ENCODE measurements at places on chromosomes 13 and 19.

DNA sequence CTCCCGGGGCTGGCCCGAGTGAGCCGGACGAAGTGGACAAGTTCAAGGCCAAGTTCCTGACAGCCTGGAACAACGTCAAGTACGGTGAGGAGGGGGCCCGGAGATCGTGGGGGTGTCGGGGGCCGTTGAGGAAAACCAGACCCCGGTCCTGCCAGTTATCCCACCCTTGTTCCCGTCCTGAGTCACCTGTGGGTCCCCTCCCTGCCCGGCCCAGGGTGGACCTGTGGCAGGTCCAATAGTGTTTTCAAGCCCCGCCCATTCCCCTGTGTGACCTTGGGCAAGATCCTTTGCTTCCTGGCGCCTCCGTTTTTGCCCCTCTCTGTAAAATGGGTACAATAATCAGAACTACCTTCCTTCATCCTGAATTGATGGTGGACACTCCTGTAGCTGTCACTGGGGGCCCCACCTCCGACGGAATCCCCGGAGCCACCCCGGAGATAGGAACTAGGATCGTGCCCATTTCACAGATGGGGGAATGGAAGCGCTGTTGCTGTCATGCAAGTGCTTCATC, 593 bp downstream of the ATG4D start:
- no peak for DNase-seq

DNA sequence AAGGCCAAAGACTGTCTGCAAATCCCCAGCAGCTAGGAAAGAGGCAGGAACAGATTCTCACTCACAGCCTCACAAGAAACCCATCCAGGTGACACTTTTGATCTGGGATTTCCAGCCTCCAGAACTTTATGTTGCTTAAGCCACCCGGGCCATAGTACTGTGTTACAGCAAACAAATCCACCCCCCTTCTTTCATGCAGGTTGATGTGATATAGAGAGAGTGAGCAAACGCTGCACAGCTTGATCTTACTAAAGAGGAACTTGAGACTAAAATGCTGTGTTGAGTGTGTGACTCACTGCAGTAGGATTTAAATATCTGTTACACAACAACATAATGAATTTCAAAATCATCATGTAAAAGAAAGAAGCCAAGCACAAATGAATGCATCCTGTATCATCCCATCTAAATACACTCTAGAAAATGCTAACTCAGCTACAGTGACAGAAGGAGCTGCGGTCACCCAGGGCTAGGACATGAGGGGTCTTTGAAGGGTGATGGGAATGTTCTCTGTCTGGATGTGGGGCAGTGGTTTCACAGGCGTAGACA, 32.2 kb downstream of the RCBTB2 start:
- no peak for DNase-seq

DNA sequence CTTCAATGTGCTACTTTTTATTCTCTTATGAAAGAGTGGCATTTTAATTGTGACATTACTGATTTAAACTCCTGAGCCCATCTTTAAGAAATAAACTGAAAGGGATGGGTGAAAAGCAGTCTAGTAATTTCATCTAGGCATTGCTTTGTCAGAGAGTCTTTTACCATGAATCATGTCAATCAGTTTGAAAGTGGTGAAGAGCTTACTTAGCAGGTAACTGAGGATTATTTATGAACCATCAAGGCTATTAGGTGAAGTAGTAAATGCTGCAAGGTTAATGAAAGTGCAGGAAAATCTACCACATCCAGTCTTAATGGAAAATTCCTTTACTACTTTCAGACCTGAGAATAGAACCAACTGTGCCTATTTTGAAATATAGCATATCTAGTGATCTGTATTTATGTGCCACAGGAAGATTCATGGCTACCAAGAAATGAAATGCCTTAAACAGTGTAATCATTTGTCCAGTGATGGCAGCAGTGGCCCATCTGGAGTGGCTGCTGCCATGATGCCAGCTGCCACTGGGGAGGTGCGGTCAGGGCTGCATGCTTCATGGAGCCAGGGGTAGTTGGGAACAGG, 368.9 kb downstream of the SLITRK6 start:
- no peak for DNase-seq

DNA sequence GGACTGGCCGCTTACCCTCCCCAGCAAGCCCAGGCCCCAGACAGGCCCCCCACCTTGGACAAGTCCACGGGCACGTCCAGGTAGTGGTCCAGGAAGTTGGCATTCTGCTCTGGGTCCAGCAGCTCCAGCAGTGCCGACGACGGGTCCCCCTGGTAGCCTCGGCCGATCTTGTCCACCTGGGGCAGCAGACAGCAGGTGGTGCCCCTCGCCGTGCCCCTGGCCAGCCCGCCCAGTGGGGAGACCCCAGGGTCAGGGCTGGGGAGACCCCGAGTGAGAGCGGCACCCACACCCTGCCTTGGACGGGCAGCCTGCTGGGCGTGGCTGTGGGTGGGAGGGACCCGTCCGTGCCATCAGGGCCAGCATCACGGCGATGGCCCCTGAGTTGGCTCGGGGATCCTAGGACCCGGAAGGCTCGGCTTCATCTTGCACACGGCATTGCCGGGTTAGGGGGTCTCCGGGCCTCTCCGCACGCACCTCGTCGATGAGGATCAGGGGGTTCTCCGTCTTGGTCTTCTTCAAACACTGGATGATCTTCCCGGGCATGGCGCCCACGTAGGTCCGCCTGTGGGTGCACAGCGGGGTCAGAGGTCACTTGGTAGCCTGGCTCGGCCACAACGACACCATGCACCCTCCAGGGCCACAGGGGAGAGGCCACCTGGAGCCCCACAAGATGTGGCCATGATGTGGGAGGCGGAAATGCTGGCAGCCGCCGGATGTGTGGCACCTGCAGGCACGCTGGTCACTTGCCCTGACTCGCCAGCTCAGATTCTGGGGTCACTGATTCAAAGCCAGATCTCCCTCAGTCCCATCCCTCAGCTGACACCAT, 6.3 kb downstream of the RPL36 start:
- no peak for DNase-seq

Measured in stimulated activated CD8-positive, alpha-beta memory T cell treated with anti-CD3 and anti-CD28 coated beads, Interleukin-4, amount 100 ng/mL, for 24 hours (primary cell).